Endothelial cell of umbilical vein (primary cell): ENCODE measurements at places on chromosomes 4 and X. TPM values are rescaled to one million over a fixed set of nuclear protein-coding genes. Genes with fewer than 3 reads are reported as not detected.

The CPE gene
- 2.2 and 2.7 TPM in 2 replicates for polyA plus RNA-seq

The ADH1B gene
- not detected in 2 replicates for polyA plus RNA-seq

The ERCC6L gene
- 0.62 and 0.92 TPM in 2 replicates for polyA plus RNA-seq

The SPINK2 gene
- polyA plus RNA-seq: 0.22 TPM in 1 of 2 replicates, not detected in the other

The TAF7L gene
- polyA plus RNA-seq: 0.45 and 0.70 TPM in 2 replicates

The TREX2 gene
- polyA plus RNA-seq: 0.99 and 1.9 TPM in 2 replicates

The FAM9B gene
- polyA plus RNA-seq: not detected in 2 replicates

The RS1 gene
- polyA plus RNA-seq: not detected in 2 replicates

The MAP3K15 gene
- 0.01 and 0.03 TPM in 2 replicates for polyA plus RNA-seq

The PAGE2 gene
- not detected in 2 replicates for polyA plus RNA-seq

The OPN1MW2 gene
- polyA plus RNA-seq: not detected in 2 replicates

The MTM1 gene
- polyA plus RNA-seq: 2.3 and 2.4 TPM in 2 replicates

The FAT4 gene
- polyA plus RNA-seq: 15.1 and 16.4 TPM in 2 replicates

The MAGEH1 gene
- polyA plus RNA-seq: 31.8 and 32.2 TPM in 2 replicates

The RNF128 gene
- not detected in 2 replicates for polyA plus RNA-seq

The ADH7 gene
- polyA plus RNA-seq: not detected in 2 replicates

The AKAP4 gene
- polyA plus RNA-seq: not detected in 2 replicates

The NUDT11 gene
- polyA plus RNA-seq: 3.5 and 4.3 TPM in 2 replicates

The COX7B gene
- 736 and 743 TPM in 2 replicates for polyA plus RNA-seq

The GIMD1 gene
- not detected in 2 replicates for polyA plus RNA-seq

The EOLA2 gene
- 28.2 and 33.0 TPM in 2 replicates for polyA plus RNA-seq

The KCND1 gene
- polyA plus RNA-seq: 0.54 and 1.1 TPM in 2 replicates

The ARR3 gene
- not detected in 2 replicates for polyA plus RNA-seq

The MGARP gene
- polyA plus RNA-seq: 22.6 and 26.6 TPM in 2 replicates

The CHM gene
- polyA plus RNA-seq: 8.1 and 10.5 TPM in 2 replicates

The VMA21 gene
- 11.6 and 12.7 TPM in 2 replicates for polyA plus RNA-seq

The ARX gene
- polyA plus RNA-seq: not detected in 2 replicates

The EIF1AX gene
- polyA plus RNA-seq: 7.9 and 12.8 TPM in 2 replicates

The NUDT9 gene
- 11.2 and 15.3 TPM in 2 replicates for polyA plus RNA-seq

The VEGFC gene
- polyA plus RNA-seq: 18.7 and 20.4 TPM in 2 replicates

The GPAT3 gene
- polyA plus RNA-seq: 0.21 and 0.36 TPM in 2 replicates

The SPANXA2 gene
- not detected in 2 replicates for polyA plus RNA-seq

The HTR2C gene
- polyA plus RNA-seq: not detected in 2 replicates

The TET2 gene
- 4.7 and 4.8 TPM in 2 replicates for polyA plus RNA-seq

The SRPX2 gene
- polyA plus RNA-seq: 260 and 265 TPM in 2 replicates

The NHSL2 gene
- 21.2 and 23.5 TPM in 2 replicates for polyA plus RNA-seq

The USP26 gene
- polyA plus RNA-seq: not detected in 2 replicates

The PAK3 gene
- 0.01 TPM in 1 of 2 replicates, not detected in the other for polyA plus RNA-seq

The CFAP99 gene
- 0.03 TPM in 1 of 2 replicates, not detected in the other for polyA plus RNA-seq

The IGBP1 gene
- 38.4 and 39.5 TPM in 2 replicates for polyA plus RNA-seq

The LRCH2 gene
- 0.94 and 1.1 TPM in 2 replicates for polyA plus RNA-seq

The TENM3 gene
- polyA plus RNA-seq: 3.2 and 3.7 TPM in 2 replicates

The CT45A2 gene
- polyA plus RNA-seq: not detected in 2 replicates

The ARSJ gene
- 16.3 and 21.9 TPM in 2 replicates for polyA plus RNA-seq

The SRPK3 gene
- 0.25 and 0.29 TPM in 2 replicates for polyA plus RNA-seq

The PAPSS1 gene
- 65.4 and 77.2 TPM in 2 replicates for polyA plus RNA-seq

The LDB2 gene
- polyA plus RNA-seq: 177 and 223 TPM in 2 replicates

The EDNRA gene
- polyA plus RNA-seq: 0.01 TPM in 1 of 2 replicates, not detected in the other

The TLR7 gene
- polyA plus RNA-seq: not detected in 2 replicates

The NPY1R gene
- polyA plus RNA-seq: 0.08 and 0.21 TPM in 2 replicates

The GPC3 gene
- polyA plus RNA-seq: not detected in 2 replicates

The UCP1 gene
- not detected in 2 replicates for polyA plus RNA-seq

The SORCS2 gene
- not detected in 2 replicates for polyA plus RNA-seq

The DIAPH2 gene
- polyA plus RNA-seq: 3.0 TPM in 2 replicates

The CSAG2 gene
- polyA plus RNA-seq: not detected in 2 replicates

The ARHGAP36 gene
- not detected in 2 replicates for polyA plus RNA-seq

The SLC9B2 gene
- polyA plus RNA-seq: 9.2 and 9.6 TPM in 2 replicates
